ENCODE measurements at places on chromosomes 5 and 9.
A peak's percentile ranks its signal among the peaks of the same experiment; 100 is the strongest.

- no peak for DNase-seq
Measured at GRCh38 chr5:55003432-55004065, 18.2 kb upstream of the ESM1 start.

DNA sequence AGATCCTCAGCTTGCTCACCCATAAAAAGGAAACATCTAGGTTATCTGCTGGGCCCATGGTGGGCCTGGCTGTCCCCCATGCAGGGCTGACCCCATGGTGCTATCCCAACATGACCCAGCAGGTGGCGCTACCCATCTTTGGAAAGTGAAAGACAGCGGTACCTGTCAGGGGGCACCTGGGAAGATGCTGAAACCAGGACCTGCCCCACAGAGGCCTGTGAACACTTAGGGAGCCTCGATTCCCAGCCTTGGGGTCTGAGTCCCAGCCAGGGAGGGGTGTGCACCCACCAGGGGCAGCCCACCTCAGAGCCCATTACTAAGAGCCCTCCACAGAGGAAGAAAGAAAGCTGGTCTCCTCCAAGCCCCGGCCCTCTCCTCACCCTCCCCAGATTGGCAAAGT is 46.6 kb upstream of the IPPK start:
- peak; percentile 82 for DNase-seq

DNA sequence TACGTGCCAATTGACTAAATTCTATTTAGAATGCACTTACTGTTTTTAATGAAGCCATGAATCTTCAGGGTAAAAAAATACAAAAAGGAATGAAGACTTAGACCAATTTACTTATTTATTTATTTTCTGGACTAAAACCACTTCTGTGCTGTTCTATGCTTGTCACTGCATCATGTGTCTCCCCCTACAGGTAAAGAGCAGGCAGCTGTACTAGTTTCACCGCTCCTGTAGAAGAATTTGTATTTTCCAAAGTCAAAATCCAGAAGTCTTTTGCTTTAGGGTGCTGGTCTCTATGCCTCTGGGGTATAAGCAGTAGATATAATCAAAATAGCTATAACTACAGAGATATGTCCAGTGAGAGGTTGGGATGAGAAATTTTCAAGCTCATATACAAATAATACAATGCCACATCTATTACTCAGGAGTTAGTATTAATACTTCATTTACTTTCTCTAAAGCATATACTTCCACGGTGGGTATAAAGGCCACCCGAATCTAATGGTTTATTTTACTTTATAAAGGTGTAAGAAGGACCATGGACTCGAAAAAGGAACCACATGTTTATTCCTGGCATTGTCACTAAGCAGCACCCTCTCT is 591.5 kb downstream of the RAB3C start:
- no peak for DNase-seq

DNA sequence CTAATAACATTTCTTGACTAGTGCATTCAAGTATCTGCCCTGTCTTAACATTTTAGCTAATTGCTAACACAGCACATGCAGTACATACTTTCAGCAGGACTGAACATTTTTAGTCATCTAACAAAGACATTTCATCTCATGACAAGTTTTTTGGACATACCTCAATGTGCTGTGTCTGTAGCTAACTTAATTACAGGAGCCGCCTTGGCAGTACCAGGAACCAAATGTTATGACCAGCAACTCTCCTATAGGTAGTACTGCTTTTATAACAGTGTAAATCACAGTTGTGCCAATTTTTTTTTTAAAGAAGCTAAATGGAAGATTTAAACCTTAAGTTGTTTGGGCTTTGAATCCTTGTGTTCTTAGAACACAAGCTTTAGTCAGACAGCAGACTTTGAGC is 99.4 kb upstream of the SAP30L start:
- DNase-seq, result no peak

GRCh38 chr5:10475931-10476676 is 34.4 kb downstream of the ROPN1L start:
- no peak for DNase-seq

- no peak for DNase-seq
Measured at GRCh38 chr5:45648744-45649143, 47.4 kb downstream of the HCN1 start.

GRCh38 chr9:16320338-16320902 is 550.0 kb downstream of the BNC2 start:
- no peak for DNase-seq

DNA sequence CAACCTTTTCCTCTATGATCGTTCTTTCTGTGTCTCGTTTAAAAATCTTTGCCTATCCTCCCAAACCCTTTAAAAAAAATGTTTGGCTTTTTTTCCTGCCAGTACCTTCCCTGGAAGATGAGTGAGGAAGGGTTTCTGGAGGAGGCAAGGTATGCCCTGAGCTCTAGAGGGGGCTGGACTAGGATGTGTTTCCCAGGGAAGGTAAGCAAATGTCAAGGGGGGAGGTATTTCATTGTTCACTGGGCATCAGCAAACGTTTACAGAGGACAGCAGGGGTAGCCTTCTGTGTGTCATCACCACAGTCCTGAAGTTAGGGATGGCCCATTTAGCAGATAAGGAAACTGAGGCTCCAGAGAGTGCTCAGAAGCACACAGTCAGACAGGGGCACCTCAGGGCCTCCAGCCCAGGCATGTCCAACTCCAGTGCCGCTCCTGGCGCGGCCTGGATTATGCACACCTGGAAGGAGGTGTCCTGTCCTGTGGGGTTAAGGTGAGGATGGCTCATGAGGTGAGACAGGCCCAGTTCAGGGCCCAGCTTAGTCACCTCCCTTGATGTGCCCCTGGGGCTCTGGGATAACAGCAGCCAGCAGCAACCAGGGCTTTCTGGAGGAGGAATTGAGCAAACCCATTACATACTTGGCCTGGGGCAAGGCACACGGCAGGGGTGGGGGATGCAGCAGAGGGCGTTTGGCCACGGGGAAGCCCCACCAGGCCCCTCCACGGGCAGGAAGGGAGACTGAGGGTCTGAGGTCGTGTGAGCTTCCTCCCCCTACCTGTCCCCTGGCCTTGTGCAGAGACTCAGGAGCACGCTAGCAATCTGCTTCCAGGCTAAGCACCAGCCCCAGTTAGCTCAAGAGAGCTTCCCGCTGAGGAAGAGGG is 100.3 kb upstream of the LMX1B start:
- DNase-seq, result no peak

- no peak for DNase-seq
Measured at GRCh38 chr5:33734537-33734936, 157.3 kb downstream of the ADAMTS12 start.

GRCh38 chr5:71891856-71892255 is 172.8 kb downstream of the CARTPT start:
- no peak for DNase-seq

- DNase-seq, result no peak
Measured at GRCh38 chr9:127106466-127106855, 16.0 kb downstream of the ANGPTL2 start.

GRCh38 chr9:127731938-127732337 is 3.2 kb downstream of the TOR2A start:
- no peak for DNase-seq

DNA sequence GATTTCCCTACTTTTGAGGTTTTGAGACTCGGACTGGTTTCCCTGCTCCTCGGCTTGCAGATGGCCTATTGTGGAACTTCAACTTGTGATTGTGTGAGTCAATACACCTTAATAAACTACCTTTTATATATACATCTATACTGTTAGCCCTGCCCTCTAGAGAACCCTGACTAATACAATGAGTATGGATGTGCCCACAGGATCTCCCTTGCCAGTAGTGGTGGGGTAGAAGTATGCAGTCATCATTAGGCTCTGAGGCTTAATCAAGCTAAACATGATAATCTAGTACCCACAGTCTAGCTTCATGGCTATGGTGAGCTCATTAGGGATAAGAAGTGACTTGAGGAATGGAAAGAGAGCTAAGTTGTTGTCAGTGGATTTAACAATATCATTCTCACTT is 412.8 kb upstream of the PTGER4 start:
- DNase-seq, result no peak

DNA sequence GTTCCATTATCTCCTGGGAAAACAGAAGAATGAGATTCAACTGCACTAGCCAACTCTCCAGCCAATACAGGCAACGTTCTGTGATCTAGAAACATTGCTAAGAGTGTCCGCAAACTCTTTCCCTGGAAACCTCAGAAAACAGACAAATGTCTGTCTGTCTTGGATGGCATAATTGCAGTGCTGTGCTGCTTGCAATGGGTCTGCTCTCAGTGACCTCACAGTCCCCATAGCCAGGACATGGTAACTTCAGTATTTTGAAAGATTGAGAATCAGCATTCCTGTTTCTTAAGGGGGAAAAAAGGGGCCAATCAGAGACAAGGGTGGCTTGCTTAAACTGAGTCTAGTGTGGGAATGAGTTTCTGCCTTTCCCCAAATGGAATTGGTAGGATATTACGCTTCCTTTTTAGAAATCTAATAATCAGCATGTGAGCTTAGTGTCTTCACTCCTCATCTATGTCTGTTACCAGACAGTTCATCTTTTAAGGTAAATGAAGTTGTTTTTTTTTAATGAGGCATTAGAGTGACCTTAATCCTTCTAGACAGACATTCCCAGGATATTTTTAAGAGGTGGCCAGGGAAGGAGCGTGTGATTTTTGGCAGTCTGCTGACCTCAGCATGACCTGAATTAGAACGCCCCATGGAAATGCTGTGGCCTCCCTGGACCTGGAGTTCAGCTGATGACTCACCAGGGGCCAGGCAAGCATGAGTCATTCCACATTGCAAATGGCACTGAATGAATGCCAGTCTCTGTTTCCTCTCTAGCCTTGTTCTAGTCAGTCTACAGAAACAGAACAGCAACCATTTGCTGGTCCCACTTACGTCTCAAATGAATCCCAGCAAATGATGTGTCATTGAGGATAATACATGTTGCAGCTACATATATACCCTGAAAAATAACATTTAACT is 210.2 kb upstream of the ACTBL2 start:
- no peak for DNase-seq

- DNase-seq, result no peak
Measured at GRCh38 chr5:116585227-116585626, 10.6 kb upstream of the SEMA6A start.

DNA sequence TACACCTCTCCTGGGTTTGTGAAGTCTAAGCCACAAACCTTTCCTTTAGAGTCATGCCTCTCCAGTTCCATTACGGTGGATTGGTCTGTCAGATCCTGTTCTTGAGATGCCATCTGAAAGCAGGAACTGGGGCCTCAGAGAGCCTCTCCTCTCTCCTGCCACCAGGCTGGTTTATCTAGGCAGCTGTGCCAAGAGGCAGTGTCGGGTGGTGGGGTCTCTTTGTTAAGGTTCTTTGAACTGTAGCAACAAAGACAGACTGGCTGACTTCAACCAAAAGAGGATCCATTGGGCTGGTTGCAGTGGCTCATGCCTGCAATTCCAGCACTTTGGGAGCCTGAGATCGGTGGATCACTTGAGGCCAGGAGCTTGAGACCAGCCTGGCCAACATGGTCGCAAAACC is 66.0 kb upstream of the ANGPTL2 start:
- DNase-seq, result no peak

GRCh38 chr5:95124101-95124500 is 160.8 kb downstream of the MCTP1 start:
- no peak for DNase-seq

GRCh38 chr5:83097689-83098231 is 20.4 kb downstream of the XRCC4 start:
- DNase-seq, result no peak

GRCh38 chr9:123914517-123915196 is 15.3 kb downstream of the DENND1A start:
- no peak for DNase-seq

DNA sequence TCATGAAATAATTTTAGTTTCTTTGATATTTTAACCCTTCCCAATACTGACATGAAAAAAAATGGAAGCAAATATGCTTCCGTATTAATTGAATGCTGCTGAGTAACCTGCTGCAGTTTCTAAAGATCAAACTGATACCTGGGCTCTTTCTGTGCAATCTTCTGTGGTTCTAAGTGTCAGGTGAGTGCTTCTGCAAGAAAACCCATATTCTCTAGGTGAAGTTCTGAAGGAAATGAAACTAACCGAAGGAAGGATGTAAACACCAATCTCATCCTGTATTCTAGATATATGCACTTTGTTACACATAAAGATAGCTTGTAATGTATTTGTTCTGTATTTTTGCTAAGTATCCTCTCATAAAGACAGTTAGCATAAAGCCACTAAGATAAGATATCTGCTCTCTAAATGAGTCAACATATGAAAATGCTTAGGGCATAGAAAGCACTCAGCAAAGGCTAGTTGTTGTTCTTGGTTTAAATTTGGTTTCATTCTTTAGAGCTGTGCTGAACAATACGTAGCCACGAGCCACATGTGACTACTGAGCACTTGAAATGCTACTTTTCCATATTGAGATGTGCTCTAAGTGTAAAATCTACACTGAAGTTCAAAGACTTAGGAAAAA is 52.0 kb downstream of the ITGA2 start:
- no peak for DNase-seq

GRCh38 chr9:128689820-128690683 is 1.0 kb downstream of the SET start:
- DNase-seq, result no peak

DNA sequence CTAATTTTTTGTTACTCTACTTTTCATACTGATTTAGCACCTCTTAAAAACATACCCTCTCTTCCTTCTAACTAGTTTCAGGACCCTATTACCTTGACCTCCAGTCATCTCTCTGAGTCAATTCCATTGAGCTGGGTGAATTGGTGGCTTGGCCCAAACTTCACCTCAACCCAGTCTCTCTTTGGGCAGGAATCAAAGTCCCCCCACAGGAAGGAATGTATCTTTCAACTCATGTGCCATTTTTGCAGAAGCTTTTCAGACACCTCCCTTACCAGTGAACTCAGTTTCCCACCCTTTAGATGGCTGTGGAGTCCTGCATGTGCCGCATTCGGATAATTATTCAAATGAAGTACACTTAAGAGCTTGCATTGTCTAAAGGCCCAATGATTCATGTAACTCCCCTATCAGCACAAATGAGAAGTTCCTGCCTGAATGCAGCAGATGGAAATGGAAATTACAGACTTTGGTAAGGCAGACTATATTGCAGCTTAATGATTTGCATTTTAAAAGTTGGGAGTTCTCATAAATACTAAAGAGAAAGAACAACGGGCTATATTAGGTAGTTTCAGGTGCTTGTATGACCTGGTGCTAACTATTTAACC is 693.5 kb downstream of the PTPRD start:
- DNase-seq, result no peak

DNA sequence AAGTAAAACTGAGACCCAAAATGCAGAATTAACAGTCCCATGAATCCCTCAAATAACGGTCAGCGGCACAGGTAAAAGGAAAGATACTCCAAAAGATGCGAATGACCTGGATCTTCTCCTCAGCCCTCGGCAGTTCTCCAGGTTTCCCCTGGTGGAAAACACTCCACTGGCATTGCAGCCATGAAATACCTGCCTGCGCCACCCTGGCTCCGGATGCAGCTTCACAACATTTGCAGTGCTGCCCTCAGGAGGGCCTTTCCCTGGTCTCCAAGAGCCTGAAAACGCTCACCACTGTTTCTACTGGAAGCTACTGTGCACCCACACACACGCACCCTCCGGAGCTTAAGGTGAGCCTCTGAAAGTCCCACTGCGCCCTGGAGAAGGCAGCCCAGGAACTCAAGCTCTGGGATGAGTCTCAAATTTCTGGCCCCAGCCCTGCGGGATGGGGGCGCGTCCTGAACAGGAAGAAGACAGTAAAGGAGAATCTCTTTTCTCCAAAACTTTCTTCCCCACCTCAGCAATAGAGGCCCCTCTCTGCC is 612 bp downstream of the UGT3A2 start:
- no peak for DNase-seq

GRCh38 chr9:16002816-16003215 is 450.0 kb downstream of the CCDC171 start:
- DNase-seq, result no peak

GRCh38 chr9:133533857-133534256 is 647 bp upstream of the ADAMTSL2 start:
- DNase-seq, result no peak
